Stimulated activated CD8-positive, alpha-beta memory T cell treated with anti-CD3 and anti-CD28 coated beads, Interleukin-4, amount 100 ng/mL, for 24 hours (primary cell): ENCODE measurements at places on chromosomes 12 and 14.

DNA sequence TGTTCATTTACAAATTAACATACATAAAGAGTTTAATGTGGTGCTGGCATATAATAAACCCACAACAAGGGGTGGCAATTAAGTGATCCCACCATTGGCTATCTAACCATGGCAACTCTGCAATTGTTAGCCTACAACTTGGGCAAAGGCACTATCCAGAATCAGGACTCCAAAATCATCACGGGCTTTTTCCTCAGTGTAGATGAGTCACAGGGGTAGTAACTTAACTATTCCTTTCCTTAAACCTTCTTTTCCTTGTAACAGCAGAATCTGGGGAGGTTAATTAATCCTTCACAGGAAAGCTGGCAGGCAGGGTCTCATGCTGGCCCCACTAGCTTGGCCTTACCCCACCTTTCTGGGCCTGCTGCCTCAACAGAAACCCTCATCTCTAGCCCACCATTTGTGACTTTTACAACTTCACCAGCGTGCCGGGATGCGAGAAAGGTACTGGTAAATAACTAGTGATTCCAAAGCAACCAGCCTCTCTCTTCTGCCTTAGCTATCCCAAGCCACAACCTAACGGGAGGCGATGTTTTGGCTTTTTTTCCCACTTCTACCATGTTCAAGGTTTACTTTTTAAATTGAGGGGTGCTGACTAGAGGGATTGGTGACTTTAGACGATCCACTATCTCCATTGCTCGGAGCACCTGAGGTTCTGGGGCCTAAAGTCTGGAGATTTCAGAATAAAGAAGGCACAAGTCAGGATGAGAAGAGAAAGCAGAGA lies 744 bp downstream of the ATP5MC2 start:
- DNase-seq: no peak

GRCh38 chr12:71810921-71811320 lies 28.6 kb upstream of the TBC1D15 start:
- no peak for DNase-seq

DNA sequence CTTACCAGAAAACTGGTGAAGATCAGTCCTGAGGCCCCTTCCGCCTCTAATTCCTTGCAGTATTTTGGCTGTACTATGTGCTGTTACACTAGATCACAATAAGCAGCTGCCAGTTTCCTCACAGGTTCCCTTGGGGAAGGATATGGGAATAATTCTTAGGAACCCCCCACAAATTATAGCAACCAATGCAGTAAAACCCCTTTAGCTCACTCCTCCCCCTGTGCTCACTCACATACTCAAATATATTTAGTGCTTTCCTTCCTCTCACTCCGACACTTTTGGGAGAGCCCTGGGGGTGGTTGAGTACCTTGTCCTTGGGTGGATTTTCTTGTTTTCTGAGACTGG lies 162.7 kb downstream of the ETV6 start:
- DNase-seq: no peak

DNA sequence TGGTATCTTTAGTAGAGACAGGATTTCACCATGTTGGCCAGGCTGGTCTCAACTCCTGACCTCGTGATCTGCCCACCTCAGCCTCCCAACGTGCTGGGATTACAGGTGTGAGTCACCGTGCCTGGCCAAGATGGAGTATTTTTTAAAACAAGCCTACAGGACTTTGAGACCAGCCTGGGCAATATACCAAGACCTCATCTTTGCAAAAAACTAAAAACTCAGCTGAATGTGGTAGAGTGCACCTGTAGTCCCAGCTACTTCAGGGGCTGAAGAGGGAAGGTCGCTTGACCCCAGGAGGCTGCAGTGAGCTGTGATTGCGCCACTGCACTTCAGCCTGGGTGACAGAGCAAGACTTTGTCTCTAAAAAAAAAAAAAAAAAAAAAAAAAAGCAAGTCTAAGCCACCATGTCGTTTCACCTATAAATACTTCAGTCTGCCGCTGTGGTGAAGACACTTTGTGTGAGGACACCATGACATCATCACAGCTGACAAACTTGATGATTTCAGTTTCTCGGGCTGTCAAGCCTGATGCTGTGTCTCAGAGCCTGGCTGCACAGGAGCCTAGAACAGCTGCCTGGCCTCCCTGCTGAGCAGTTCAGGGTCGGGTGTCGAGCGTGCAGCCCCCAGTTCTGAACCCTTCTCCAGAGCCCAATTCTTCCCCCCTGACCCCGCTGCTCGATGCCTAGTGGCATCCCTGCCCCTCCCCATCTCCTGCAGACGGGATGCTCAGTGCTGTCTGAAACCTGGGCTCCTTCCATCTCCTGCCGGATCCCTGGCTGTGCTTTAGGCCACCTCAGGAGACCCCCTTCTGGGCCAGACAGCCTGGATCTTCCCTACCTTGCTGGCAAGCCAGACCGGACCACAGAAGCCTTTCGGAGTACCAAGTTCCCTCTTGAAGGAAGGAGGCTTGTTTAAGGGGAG lies 119.2 kb upstream of the EVL start:
- no peak for DNase-seq

DNA sequence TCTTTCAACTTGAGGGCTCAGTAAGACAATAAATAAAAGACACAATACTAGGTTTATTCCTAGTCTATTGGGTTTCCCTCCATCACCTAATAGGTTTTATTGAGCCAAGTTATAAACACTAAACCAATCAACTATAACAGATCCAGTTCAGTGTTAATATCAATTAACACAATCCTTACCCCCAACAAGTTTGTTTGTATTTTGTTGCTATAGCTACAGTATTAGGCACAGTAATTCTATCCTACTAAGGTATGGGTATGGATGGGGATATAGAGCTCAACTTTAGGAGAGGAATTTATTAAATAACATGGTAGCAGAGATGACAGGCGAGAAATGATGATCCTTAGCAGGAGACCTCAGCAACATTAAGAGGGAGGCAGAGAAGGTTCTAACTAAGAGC lies 13.3 kb downstream of the PPP4R3A start:
- no peak for DNase-seq

DNA sequence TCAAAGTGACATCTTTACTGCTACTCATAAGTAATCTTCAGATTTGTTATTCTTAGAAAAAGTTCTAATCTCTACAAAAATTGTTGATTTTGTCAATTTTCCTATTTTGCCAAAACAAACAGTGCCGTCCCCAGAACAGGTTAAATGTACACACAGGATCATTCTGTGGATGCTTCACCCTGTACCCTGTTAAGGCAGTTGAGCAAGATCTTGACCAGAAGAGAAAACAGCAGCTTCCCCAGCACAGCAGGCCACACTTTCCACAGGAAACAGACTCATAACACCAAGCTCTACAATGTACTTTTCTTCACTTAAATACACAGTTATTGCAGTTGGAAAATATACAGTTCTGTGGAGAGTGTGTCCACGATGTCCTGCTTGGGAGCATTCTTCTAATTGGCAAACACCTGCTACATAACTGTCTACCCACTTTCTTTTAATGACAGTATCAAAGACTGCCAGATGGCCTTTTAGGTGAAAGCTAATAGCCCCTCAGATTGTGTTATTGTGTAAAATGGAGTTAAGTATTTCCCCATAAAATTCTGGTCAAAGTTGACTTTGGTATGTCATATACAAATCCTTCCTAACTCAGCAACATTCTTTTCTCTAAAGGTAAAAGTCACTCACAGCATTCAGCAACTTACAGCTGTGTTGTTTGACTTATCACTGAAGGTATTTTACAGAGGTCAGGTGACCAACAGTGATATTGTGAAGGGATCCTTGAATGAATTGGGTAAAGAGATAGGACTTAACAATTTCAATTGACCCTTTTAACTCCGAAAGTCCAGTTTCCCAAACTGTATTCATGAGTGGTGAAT lies 77.0 kb downstream of the SEC23A start:
- DNase-seq: no peak

GRCh38 chr14:32331206-32331605 lies 2.1 kb downstream of the AKAP6 start:
- DNase-seq: no peak

DNA sequence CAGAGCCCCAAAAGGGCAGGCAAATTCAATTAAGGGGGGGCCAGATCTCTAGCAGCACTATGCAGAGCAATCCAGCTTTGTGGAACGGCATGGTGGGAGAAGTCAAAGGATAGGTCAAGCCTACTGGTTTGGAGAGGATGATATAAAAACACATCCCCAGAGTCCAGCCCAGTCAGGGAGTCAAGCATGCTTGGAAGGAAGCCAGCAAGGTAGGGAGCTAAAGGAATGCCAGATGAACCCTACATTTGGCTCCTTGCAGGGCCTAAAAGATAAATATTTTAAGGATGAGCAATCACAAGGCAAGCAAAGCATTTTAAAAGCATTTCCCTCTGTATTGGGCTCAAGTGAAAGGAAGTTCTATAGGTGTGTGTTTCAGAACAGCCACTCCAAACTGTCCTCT lies 21.4 kb downstream of the KCTD10 start:
- DNase-seq: no peak

GRCh38 chr12:13864081-13864673 lies 117.2 kb downstream of the GRIN2B start:
- DNase-seq: peak; percentile 36

DNA sequence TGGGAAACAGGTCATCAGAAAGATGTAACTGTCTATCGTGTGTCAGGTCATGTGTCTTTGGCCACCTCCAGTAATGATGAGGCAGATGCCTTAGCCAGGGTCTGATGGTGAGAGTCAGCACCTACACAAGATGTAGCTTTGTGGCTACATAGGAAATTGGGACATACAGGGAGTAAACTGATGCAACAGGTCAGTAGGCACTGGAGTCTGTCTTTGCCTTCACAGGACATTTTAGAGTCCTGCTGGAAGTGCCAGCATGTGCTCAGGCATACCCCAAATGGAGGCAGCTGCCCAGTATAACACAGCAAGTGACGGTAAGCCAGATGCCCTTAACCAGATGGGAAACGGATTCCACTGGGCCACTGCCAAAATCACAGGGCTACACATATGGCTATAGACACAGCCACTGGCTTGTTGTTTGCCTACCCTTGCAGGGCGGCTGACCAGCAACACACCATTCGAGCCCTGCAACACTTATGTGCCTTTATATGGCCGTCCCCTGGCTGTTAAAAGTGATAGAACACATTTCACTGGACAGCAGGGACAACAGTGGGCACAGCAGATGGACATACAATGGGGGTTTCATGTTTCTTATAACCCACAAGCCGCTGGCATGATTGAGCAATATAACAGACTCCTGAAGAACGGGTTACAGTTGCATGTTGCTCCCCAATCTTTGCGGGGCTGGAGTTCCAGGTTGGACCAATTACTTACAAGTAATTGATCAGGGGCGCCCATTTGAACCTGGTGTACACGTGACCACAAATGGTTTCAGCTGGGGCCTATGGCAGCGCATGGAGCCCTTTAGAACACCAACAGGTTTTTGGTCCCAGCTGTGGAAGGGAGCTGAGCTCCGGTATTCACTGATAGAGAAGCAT lies 12.9 kb upstream of the RNASE12 start:
- no peak for DNase-seq

DNA sequence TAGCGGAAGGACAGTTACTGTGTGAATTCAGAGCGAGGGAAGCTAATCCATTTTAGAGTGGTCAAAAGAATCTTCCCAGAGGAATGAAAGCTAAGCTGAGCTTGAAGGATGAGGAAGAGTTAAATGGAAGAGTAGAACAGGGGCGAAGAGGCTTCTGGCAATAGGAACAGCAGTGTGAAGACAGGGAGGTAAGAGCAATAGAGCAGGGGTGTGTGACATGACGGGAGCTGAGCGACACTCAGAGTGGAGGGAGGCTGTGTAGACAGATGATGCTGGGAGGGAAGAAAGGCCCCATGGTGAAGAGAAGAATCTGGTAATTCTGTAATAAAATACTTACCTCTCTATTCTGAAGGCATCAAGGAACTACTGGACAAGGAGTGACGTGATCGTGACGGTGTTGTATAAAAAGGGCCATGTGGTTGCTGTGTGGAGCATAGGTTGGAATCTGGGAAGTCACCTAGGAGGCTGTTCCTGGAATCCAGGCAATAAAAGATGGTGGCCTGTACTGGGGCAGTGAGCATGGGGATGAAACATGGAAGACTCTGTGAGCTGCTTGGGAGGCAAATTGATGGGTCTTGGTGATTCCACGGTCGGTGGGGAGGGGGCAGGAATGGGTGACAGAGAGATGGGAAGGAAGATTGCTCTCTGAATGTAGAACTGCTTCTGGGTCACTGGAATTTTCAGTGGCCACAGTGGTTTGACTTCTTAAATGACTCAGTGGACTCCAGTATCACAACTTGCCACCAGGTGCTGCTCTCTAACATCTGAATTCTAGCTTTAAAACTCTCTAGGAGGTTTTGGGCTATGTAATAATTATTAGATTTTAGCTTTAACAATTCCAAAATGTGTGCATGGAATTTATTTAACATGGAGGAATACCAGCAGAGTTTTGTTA lies 164.1 kb downstream of the ATP23 start:
- no peak for DNase-seq

- DNase-seq: no peak
Measured at GRCh38 chr12:24791622-24792021, 157.3 kb downstream of the BCAT1 start.

GRCh38 chr14:93137864-93138263 lies 22.1 kb upstream of the ITPK1 start:
- no peak for DNase-seq

GRCh38 chr14:93153121-93153520 lies 31.6 kb downstream of the MOAP1 start:
- no peak for DNase-seq

DNA sequence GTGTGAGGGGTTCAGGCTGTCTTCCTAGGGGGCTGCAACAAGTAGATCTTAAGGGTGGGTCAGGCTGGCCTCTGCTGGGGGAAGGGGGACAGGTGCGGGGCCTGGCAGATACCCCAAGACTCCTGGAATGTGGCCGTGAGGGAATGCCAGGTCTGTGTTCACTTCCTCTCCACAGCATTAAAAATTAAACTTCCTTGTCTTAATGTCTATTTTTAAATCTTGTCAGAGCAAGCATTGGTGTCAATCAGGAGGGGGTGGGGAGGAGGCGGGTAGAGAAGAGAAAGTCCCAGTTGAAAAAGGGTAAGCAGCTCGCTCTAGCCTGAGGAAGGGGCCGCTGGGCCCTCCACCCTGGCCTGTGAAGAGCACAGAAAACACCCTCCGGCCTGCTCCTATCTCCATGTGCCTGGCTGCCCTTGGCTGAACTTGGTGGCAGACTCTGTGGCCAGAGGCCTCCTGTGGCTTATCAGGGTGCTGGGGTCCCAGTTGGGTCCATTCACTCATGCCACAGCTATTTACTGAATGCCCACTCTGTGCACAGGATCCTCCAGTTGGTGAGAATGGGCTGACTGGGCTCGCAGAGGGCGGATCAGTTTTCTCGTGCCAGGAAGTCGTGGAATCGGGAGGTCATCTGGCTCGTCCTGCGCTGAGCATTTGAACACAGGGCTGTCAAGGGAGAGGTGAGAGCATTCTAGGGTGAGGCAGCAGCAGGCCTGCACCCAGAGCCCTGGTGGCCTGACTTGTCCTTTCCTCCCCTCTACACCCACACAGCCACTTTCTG lies 128.8 kb downstream of the TSPAN9 start:
- DNase-seq: no peak

- peak; percentile 30 for DNase-seq
Measured at GRCh38 chr12:989751-990660, 1.0 kb upstream of the ERC1 start.
